Liver (tissue), 10 donors: ENCODE measurements at places on chromosomes 1 and 21.

DNA sequence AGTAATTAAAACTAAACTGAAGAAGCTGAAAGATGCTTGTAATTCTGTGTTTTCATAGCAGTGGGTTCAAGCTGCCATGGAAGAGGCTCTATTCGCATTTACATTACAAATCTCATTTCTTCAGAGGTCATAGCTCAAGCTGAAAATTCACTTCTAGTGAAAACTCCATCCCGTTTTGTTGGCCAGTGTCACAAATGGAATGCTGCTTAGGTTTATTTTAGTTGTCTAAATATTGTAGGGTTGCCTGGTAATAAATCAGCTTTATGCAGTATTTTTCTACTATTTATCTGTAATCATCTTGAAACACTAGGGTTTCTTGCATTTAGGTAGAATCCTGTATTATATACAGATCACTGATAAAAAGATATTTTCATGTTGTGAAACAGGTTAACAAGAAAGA, 240.6 kb downstream of the PTBP2 start:
- DNase-seq: no peak

- DNase-seq: no peak
Measured at GRCh38 chr1:66464802-66465201, 69.2 kb upstream of the SGIP1 start.

DNA sequence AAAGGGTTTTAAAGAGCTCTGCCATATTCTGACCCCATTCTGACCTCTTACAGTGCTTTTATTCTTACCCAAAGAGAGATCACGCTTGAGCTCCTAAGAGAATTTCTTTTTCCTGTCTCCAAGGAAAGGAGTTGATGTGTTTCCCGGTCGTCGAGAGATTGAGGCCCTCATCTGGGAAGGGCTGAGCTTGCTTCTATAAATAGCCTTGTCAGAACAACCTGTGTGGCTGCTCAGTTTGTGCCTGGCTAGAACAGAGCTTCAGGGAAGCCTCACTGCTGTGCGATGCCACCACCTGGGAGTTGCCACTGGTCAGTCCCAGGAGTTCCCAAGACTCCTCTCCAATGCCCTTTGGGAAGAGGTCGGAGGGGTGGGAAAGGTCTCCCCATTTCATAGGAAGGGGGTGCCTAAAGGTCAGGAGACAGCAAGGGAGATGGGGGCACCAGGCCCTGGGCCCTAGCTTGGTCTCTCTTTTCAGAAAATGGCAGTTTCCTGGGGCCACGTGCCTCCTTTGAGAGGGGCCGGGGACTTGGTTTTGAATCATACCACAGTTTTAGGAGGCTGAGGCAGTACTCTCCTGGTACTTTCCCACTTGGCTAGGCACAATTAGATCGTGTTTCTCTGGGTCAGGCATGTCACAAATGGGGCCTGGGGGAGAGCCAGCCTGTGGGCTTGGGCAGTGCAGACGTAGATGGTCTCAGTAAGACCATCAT, 52.1 kb downstream of the EIF2D start:
- DNase-seq: no peak

GRCh38 chr1:14142397-14143100, 442.6 kb downstream of the PRDM2 start:
- DNase-seq: no peak

- no peak for DNase-seq
Measured at GRCh38 chr1:8796812-8797211, 20.6 kb downstream of the RERE start.

DNA sequence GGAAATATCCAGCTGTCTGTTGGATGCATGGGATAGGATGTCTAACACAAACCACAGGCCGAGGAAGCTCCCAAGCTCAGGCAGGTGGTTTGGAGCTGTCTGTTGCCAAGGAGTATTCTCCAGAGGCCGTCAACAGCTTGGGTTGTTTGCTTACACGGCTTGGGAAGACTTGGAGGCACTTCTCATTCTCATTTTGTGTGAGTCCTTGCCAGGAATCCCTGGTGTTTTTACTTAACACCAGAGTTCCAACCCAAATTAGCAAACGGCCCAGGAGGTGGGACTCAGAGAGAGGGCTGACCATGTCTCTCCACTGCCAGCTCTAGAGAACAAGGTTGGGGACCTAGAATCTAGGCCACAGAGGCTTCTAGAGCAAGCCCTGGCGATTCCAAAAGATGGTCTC, 72.7 kb upstream of the FAM20B start:
- DNase-seq: no peak

GRCh38 chr1:202805886-202806844, 2.1 kb downstream of the KDM5B start:
- DNase-seq: no peak

DNA sequence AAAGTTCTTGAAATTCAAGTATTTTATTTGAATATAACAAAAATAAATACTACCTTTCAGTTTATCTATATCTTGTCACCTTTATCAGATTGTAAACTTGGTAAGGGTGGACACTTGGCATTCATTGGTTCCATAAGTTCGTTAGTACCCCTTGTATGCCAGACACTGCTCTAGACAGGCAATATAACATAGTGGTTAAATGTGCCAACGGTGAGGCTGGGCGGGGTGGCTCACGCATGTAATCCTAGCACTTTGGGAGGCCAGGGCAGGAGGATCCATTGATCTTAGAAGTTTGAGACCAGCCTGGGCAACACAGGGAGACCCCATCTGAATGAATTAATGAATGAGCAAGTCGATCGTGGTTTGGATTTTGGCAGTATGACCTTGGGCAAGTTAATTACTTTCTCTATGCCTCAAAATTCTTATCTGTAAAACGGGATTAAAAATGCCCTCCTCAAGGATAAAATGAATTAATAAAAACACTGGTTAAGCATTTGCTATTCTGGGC, 26.3 kb upstream of the SH3D21 start:
- DNase-seq: no peak

GRCh38 chr1:229529639-229530038, 21.5 kb upstream of the NUP133 start:
- no peak for DNase-seq

- DNase-seq: no peak
Measured at GRCh38 chr1:63403386-63403785, 36.0 kb downstream of the ALG6 start.

GRCh38 chr21:29349702-29350101, 51.0 kb downstream of the BACH1 start:
- no peak for DNase-seq

GRCh38 chr1:8496473-8496872, 178.6 kb downstream of the SLC45A1 start:
- DNase-seq: no peak

DNA sequence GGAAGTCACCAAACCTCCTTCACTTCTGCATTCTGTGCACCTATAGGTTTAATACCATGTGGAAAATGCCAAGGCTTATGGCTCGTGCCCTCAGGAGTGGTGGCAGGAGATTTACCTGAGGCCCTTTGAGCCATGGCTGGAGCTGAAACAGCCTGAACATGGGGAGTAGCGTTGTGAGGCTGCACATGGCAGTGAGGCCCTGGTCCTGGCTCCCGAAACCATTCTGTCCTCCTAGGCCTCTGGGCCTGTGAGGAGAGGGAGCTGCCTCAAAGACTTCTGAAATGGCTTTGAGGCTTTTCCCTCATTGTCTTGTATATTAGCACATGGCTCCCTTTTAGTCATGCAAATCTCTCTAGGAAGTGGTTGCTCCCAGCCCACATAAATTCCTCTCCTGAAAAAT, 20.6 kb downstream of the PTGFR start:
- DNase-seq: no peak

GRCh38 chr1:217525773-217526490, 105.0 kb downstream of the GPATCH2 start:
- DNase-seq: no peak

GRCh38 chr1:150221552-150221951, 14.4 kb downstream of the ANP32E start:
- DNase-seq: no peak

DNA sequence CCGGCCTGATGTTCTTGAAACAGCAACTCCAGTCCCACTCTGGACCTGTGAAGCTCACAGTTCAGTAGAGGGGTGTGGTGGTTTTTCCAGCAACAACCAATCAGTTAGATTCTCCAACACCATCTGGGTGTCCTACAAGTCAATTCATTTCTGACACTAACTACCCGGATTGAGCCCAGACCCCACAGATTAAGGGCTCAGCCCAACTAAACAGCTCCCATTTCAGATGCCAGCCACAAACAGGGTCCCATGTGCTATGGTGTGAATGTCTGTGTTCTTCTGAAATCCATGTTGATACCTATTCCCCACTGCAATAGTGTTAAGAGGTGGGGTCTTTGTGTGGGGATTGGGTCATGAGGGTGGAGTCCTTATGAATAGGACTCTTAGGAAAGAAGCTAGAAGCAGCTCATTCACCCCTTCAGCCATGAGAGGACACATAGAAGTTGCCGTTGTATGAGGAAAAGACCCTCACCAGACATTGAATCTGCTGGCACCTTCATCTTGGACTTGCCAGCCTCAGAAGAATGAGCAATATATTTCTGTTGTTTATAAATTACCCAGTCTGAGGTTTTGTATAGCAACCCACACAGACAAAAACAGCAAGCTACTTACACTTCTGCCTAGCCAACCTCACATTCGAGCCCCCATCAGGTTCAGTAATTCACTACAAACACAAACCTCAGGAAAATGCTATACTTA, 53.6 kb downstream of the IRF2BP2 start:
- peak; percentile 27 for DNase-seq

DNA sequence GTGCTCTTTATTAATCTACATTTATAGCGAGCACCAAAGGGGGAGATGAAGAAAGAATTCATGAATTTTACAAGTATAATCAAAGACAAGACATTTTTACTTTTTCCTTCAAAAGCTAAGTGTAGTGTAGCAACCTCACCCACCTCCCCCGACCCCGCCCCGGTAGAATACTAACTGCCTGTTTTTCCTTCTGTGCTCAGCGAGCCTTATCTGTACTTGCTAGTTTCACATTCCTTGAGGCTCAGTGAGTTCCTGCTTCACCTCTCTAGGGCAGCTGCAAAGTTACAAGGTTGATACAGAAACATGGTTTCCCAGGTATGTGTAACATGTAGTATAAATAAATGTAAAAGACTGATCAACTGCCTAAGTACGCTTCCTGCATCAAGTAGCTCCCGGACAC, 86.5 kb downstream of the LIPI start:
- no peak for DNase-seq

GRCh38 chr1:107824946-107825345, 140.0 kb downstream of the VAV3 start:
- DNase-seq: no peak

- DNase-seq: no peak
Measured at GRCh38 chr1:96837781-96838216, 116.2 kb downstream of the PTBP2 start.

DNA sequence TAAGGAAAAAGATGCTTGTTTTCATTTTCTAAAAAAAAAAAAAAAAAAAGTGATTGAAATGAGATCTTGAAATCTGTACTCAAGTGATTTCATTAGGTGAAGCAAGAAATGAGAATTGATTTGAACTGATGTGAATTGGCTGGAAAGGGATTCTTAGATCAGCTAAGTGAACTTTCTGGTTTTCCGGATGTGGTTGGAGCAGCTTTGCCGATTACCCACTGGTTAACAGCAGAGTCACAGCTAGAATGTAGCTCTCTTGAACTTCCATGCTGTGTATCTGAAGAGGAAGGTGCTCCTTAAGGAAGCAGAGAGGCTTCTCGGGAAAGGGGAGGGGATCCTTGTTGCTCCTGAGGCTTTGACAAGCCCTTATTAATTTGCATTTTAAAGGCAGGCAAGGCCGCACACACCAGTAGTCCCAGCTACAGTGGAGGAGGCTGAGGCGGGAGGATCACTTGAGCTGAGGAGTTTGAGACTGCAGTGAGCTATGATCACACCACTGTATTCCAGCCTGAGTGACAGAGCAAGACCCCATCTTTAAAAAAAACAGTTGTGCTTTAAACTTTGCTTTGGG, 28.7 kb upstream of the PWP2 start:
- no peak for DNase-seq

- no peak for DNase-seq
Measured at GRCh38 chr1:161486806-161487741, 18.2 kb upstream of the FCGR2A start.

DNA sequence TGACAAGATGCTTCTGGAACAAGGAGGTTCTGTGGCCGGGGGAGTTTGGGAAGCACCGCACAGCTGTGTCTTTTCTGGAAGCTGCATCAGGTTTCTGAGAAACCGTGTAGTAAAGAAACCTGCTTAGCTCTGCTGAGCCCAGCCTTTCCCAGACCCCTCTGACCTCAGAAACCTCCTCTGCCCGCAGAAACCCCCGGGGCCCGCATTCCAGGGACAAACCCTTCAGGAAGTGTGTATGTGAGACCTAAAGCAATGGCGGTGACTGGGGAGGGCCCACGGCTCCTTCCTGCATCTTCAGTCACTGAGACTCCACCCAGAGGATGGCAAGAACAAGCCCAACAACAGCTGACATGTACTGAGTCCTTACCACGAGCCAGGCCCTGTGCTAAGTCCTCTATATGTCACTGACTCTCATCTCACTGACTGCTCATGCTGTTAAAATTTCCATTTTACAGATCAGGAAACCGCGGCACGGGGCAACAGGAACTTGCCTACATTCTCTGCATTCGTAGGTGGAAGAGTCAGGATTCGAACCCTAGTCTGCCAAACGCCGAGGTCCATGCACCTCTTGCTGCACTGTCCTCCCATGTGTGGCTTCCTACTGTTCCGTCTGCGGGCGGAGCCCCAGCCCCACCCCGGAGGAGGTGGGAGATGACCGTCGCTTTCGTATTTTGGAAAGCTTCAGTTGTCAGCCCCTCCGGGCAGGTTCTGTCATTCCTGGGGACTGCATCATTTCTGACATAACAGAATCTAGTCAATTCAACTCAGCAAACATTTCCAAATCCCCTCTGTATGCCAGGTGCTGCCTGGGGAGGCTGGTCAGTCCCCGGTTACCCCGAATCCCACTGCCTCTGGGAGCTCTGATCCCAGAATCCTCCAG, 73.3 kb upstream of the KLHDC7A start:
- no peak for DNase-seq

- peak; percentile 43 for DNase-seq
Measured at GRCh38 chr1:165949335-165950130, 122.1 kb downstream of the UCK2 start.

GRCh38 chr1:98668733-98669132, 7.2 kb downstream of the SNX7 start:
- no peak for DNase-seq

GRCh38 chr1:215899901-215900300, 332.8 kb downstream of the KCTD3 start:
- DNase-seq: no peak

- no peak for DNase-seq
Measured at GRCh38 chr1:33087677-33088076, 6.7 kb downstream of the AZIN2 start.

GRCh38 chr1:161725908-161726472, 4.6 kb downstream of the FCRLB start:
- DNase-seq: peak; percentile 45

DNA sequence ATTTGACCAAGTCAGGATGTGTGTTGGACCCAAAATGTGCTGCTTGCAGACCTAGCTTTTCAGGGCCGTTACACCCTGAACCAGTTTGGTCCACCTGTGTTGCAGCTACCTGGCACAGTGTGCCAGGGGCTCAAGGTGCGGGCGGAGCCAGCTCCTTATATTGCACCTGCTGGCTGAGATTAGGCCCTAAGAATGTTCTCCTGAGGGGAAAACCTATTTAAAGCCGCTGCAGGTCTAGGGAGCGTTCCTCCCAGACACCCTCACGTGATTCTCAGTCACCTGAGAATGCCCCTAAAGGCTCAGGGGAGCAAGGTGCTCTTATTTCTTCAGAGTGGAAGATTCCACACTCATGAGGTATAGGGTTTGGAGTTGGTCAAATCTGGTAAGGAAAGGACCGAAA, 12.0 kb downstream of the GSTM3 start:
- no peak for DNase-seq
